Activated T-cell treated with anti-CD3 and anti-CD28 coated beads for 4 hours (primary cell): ENCODE measurements at places on chromosomes 4 and X.
A peak's percentile ranks its signal among the peaks of the same experiment; 100 is the strongest.

GRCh38 chr4:118059397-118059796 is 25.1 kb downstream of the NDST3 start:
- no peak for DNase-seq

DNA sequence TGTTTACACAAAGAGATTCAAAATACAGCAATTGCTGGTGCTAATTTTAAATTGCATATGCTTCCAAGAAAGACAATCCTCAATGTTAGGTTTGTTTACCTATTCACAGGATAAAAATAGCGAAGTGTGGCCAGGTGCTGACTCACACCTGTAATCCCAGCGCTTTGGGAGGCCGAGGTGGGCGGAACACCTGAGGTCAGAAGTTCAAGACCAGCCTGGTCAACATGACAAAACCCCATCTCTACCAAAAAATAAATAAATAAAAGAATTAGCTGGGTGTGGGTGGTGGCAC is 77.7 kb downstream of the OPHN1 start:
- DNase-seq, result no peak

DNA sequence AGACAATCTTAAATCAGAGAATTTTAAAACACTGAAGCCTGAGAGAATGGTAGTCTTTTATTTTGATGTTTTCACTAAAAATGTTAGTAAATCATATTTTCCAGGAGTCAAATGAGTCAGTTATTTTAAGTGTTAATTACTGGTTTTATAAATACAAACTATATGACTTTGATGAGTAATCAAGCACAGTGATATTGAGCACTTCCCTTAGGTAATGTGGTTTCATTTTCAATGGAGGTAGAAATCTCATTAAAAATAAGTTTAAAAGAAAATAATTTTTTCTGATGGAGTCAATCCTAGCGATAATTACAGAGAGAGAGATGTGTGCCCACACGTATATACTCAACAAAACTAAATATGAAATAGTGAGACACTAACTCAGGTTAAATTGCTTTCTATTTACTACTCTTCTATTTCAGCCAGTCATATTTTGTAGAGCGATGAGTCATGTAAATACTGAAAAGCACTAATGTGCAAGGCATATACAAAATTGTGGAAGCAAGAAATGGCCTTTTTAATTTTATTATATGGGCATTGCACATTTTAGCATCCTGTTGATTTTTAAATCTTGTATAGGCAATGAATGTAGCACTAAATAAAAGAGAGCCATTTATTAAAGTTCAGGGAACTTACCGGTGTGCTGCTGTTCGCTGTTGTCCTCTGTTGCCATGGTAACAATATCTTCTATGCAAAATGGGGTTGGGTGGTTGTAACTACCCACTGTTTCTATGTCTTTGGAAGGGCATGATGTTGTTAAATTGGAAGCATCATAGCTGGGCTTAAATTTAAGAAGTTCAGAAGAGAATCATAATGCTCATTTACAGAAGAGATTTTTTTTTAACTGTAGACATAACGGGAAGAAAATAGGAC is 513.7 kb downstream of the TLL1 start:
- DNase-seq, result no peak

DNA sequence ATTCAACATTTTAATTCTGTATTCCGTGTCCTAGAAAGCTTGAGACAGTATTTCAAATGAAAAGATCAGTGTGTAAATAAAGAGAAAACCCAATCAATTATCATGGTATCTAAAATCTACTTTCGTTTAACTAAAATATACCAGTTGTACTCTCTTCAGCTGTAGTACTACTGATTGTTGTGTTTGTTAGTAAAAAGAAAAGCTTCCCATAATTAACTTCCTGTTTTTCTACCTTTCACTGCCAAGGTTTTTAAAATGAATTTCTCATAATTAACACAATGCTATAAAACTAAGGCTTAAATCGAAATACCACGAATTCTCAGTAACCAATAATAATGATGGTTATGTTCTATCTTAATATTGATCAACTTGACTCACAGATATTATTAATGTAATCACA is 37.4 kb downstream of the PPP3CA start:
- DNase-seq, result no peak

DNA sequence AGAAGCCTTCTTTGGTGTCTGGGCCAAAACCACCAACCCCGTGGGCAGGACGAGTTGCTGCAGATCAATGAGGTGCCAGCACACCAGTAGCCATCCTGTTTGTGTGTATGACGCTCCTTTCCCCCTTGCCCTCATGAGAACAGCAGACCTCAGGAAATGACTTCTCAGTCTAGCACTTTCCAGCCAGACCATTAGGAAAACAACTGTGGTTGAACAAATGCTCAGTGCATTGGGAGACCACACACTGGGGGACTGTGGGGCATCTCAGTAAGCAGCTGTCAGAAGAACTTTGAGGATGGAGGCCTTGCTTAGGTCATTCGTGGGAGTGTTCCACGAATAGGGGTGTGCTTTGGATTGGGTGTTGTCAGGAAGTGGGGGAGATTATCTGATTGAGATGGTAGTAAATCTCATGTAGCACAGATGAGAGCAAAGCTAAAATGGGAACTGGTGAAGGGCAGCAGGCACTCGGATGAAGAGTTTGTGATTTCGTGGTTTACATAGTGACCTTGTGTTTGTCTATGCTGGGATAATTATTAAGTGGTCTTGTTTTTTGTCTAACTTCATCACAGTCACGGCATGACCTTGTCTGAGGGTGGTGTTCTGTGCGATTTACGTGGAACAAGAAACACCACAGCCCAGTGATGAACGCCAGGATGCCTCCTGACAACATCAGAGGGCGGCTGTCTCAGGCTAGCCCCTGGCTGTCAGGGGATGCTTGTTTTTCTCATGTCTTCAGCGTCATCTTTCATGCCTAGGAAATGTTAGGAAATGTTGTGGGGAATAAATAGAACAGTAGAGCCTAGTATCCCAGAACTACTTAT is 70.1 kb downstream of the USP46 start:
- peak; percentile 2 for DNase-seq

- DNase-seq, result no peak
These were observed 118.8 kb upstream of the AFF2 start for GRCh38 chrX:148381603-148382002.

GRCh38 chr4:76651616-76652015 is 216.6 kb downstream of the SHROOM3 start:
- DNase-seq, result no peak

DNA sequence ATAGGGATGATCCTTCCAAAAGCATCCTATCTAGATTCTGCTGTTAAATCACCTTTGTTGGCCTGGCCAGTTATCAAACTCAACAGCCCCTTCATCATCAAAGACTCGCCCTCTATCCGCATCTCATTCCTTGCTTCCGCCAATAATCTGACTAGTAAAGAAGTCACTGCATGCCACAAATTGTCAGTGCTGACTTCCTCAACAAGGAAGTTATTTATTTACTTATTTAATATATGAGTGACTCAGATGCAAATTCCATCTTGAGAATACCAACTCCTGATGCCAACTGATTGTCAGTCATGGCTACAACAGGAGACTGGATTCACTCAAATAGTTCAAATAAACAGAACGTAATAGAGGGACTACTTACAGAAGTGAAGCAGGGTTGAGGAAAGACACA is 283.8 kb downstream of the TRIML1 start:
- DNase-seq, result no peak

DNA sequence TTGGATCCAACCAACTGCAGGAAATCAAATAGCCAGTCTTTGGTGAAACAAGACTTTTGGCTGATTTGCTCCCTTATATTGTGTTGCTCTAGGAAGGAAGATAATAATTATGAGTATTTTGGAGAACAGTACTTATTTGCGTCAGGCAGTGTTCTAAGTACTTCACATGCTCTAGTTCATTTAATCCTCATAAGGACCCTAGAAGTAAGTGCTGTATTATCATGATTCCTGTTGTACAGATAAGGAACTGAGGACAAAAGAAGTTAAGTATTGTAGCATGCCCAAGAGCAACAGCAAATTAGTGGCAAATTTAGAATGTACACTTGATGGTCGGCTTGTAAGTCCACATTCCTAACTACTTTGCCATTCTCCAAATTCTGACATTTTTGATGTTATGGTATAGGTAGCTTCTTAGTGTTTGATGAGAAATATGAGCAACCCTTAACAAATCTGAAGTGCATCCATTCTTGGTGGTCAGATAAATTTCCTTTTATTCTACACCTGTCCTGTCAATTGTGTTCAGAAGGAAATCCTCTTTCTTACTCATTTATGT is 72.0 kb downstream of the SPRY1 start:
- no peak for DNase-seq

DNA sequence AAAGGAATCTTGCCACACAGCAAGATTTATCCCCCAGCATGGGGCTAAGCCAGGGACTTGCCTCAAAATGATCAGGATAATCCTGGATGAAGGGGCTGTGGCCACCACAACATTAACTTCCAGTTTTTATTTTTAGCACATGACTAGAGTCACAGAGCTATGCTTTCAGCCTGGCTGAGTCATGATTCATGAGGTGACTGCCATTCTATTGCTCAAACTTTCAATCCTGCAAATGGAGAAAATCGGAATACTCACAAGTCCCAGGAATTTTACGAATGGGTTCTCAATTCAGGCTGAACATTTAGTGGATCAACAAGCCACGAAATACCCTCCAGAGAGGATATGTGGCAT is 70.7 kb upstream of the HPGD start:
- no peak for DNase-seq

- no peak for DNase-seq
These were observed 622.1 kb downstream of the SPRY1 start for GRCh38 chr4:124018383-124019317.

- no peak for DNase-seq
These were observed 10.0 kb upstream of the PPA2 start for GRCh38 chr4:105483840-105484239.

- no peak for DNase-seq
These were observed 53.8 kb upstream of the HGFAC start for GRCh38 chr4:3387943-3388361.

DNA sequence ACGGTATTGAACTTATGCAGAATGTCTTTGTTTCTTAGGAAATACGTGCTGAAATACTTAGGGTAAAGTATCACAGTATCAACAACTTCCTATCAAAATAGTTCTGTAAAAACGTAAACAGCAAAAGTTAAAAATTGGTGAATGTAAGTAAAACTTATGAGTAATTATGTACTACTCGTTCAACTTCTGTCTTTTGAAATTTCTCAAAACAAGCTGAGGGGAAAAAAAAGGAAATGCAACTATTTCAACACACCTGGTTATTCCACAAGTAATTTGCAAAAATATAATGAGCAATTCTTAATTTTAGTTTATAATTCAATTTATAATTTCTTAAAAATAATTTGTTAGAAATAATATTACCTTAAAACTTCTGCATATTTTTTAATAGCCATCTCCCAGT is 8.3 kb downstream of the PPID start:
- DNase-seq, result no peak

DNA sequence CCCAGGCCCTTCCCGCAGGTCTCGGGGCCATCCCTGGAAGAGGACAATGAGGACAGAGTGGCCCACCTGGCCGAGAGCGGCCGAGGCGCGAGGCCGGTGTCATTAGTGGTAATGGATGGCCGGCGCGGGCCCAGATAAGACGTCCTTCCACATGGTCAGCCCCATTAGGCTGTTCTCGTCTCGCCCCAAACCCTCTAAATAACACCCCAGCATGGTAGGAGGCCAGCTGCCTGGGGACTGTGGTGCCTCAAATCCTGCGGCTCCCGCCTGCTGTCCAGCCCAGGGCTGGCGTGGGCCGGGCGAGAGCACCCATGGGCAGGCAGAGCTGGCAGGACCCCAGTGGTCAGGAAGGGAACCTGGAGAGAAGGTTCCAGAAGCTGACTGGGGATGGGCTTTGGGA is 121.7 kb downstream of the FAM53A start:
- DNase-seq, result no peak

- no peak for DNase-seq
These were observed 348.2 kb downstream of the SPRY1 start for GRCh38 chr4:123744664-123745290.

DNA sequence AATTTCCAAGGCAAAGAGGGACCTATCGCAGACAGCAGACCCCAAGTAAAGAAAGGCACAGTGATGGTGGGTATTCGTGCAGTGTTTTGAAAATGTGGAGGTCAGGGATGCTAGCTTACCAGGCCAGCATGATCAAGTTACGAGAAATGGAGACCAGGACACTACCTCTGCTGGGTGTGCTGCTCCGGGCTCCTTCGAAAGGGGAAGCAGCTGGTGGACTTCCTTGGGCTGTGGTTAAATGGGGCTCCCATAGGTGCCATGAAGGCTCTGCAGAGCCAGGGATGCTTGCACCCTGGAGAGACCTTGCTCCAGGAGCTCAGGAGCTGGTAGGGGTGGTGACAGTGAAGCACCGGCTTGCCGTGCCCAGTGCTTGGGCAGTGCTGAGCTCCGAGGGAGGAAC is 68.8 kb downstream of the TBL1X start:
- no peak for DNase-seq

DNA sequence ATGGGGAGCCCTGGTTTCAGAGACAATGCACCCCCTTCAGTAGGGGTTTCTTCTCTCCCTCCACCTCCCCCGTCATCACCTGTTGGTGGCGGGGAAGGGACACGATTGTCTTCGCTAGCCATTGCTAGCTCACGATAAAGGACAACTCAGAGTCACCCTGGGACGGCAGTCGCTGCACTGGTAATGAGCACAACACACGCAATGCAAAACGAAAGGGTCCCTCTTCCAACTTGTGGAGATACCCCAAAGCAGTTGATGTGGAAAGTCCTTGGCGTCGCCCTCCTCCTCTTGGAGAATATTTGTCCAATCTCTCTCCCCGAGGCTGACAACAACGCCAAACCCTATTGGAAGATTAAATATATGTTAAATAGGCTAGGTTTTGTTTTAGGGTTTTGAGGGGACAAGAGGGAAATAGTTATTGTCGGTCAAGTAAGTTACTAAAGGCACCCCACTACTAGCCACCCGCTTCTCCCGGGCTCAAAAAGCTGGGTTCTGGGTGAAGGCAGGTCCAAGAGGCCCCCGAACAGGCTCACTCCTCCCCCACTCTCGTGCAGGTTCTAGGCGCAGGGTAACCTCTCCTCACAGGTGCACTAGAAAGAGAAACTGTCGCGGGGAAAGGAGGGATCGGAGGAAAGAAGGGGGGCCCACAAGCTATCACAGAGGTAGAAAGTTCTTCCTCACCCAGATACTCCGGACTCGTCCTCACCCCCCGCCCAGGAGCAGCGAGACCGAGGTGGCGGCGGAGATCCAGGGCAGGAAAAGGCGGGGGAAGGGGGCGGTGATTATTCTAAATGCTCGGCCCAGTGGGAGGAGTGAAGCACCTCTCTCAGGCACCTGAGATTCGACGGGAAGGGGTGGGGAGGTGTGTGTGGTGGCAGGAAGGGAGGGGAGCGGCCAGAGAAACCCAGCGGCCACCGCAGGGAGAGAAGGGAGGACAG is at the start of gene LRBA:
LRBA (minus strand) TSS at position 764 of the 938 bp plus-strand sequence; CDS start at position 122, 642 bp downstream.
- peak; percentile 80 for DNase-seq

- DNase-seq, result peak; percentile 80
These were observed at the start of gene UBE2K for GRCh38 chr4:39697740-39698423. Gene UBE2K, plus strand, starts transcription at chr4:39698136. Its CDS starts 192 bp downstream, at chr4:39698328.
